ENCODE measurements at places on chromosomes 5 and 9. TPM values are rescaled to one million over a fixed set of nuclear protein-coding genes. Genes with fewer than 3 reads are reported as not detected.

DNA sequence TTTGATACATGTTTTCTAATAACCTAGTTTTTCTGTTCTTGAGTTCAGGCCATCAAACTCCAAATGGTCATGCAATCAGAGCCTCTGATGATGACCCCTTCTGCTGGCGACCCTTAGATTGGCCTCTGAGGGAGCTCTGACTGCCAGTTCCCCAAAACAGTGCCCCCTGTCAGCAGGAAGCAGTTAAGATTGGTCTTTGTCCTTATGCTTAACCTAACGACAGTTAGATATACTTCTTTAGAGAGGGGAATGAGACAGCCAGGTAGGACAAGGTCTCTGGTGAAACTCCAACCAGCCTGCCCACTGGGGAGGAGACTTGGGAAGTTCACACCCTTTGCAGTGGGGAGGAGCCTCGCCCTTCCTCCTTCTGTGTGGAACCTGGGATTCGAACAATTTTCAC is 390.4 kb upstream of the KIF2A start:
- DNase-seq, result no peak

DNA sequence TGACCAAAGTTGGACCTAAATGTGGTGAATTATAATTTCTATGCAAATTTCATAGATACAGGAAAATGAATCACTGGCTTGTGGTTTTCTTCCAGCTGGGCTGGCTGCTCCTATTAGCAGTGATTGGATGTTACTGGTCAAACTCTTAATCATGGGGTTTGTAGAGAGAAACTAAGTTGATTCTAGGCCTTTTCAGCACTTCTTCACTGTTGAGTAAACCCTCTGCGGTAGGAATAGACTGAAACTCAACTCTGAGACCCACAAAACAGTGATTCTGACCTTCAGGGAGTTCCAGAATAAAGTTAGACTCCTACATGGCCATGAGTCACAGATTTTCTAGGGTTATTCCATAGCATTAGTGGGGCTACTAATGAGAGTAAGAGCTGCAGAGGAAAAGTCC is 47.9 kb upstream of the FKTN start:
- no peak for DNase-seq

GRCh38 chr9:16690205-16690604 is 180.3 kb downstream of the BNC2 start:
- DNase-seq, result no peak

Gene LCN10
- not detected for total RNA-seq

- no peak for DNase-seq
Measured at GRCh38 chr5:146902471-146902870, 23.9 kb upstream of the PPP2R2B start.

DNA sequence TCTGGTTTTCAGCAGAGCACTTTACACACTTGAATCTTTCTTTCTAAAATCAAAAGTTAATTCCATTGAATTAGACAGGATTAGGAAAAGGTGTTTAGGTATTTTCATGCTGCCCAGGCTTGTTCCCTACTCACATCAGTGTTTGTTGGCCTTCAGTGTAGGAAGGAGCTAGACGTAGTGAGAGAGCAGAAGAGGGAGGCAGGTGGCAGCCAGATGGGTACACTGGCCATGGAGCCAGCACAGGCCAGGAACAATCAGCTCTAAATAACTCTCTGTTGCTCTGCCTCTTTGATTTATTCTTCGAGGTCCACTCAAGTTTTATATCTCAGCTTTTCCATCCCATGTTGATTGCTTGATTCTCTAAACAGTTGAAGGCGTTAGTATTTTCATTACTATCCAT is 529.6 kb downstream of the PSAT1 start:
- DNase-seq, result no peak

DNA sequence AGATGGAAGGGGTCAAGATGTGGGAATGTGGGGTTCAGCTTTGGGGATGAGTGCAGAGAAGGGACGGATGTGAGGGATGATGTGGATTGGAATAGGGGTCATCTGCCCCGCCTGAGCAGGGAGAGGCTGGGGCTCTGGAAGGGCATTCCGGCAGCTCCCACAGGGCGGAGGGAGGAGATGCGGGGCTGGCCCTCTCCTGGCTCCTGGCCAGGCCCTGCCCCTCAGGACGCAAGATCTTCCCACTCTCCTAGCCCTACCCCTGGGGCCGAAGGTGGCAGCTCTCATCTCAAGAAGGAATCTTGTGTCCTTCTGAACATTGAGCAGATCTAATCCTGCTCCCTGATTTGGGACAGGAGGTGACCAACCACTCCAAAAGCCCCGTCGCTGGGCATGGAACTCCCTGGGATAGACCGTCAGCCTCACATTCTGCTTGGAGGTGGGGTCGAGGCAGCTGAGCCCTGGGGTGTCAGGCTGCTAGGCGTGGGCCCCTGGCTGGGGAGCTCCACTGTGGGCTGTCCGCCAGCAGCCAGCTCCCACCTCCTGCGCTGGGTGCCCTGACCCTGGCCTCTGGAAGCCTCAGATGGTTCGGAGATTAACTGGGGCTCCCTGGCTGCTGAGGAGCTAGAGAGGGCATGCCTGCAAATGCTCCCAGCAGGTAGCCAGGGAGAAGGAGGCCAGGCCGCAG is 125.2 kb downstream of the ZNF354C start:
- no peak for DNase-seq

DNA sequence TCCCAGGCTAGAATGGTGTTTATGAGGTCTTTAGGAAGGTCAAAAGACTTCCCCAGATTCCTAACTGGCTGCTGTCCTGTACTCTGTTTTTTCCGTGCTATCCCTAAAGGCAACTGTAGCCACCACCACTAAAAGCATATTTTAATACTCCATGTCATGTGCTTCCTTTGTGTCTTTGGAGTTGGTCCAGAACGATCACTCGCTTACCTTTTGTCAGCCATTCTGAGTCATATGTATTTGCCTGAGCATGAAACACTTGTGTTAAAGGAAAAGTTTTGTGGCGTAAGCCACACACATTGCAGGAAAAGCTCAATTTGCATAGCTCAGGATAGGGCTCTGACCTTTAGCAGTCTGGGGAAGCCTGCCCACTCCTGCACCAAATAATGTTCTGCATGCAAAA is 299.6 kb downstream of the NTRK2 start:
- no peak for DNase-seq

GRCh38 chr9:13719446-13719845 is 440.0 kb upstream of the MPDZ start:
- no peak for DNase-seq

DNA sequence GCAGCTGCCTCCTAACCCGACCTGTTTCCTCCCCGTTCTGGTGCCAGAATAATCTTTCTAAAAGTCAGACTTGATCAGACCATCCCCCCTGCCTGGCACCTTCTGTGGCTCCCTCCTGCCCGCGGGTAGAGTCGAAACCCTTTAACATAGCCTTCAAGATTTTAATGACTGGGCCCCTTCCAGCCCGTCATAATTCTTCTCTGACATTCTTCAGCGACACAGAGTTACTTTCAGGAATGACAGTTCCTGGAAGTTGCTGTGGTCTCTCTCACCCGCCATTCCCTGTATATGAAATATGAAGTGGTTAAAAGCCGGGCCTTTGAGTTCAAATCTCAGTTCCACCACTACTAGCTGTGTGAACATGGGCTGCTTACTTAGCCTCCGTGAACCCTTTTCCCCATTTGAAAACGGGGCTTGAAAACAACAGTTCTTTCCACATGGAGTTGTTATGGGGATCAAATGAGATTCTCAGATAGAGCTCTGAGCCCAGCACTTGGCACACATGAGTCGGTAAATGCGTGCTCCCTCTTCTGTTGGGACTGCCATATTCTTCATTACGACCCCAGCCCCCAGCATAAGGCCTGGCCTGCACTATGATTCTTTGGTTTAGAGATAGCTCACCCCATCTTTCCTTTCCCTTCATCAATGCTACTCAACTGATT is 737 bp downstream of the NANS start:
- no peak for DNase-seq

DNA sequence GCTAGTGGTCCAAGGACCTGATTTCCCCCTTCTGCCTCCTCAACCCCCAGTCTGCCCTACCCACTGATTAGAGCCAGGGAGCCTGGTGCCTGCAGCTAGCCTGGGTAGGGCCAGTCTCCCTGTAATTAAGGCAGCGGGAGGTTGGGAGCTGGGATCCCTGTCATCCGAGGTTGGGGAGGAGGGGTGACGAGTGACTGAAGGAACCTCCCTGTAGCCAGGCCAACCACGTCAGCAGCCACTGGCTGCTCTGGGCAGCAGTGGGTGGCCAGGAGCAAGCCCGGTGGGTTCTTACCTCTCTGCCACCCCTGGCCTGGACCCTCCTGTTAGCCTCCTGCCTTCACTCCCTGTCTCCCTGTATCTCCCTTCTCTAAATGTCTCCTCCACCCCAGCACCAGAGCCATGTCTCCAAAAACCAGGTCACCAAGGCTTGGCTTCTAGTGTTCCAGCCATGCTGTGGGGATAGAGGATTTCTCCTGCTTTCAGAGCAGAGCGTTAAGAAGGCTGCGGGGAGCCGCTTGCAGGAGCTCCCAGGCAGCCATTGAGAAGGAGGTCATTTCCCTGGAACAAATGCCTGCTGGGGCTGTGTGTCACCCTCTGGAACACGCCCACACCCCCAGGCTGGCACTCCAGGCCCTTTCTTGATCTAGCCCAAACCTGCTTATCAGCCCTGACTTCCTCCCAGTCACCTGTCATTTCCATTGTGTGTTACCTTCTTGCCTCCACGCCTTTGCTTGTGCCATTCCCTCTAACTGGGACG is 65.0 kb upstream of the GGTA1 start:
- DNase-seq, result no peak

GRCh38 chr5:172700365-172701290 is 59.6 kb downstream of the NEURL1B start:
- DNase-seq, result no peak

DNA sequence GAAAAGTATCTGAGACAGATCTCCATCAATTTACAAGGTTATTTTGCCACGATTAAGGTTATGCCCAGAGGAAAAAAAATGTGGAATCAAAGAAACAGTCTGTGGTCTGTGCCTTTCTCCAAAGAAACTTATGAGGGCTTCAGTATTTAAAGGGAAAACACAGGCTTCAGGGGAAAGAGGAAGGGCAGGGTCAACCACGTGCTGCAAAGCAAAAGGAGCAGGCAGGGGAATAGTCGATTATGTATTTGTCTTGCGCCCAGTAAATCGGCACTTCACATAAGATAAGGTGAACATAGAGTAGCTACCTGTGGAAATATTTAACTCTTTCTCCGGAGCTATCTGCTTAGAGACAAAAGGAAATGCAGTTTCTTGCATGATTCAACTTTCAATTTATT is 343.7 kb downstream of the RAB3C start:
- DNase-seq, result no peak

Gene SLC6A18
- not detected for total RNA-seq

DNA sequence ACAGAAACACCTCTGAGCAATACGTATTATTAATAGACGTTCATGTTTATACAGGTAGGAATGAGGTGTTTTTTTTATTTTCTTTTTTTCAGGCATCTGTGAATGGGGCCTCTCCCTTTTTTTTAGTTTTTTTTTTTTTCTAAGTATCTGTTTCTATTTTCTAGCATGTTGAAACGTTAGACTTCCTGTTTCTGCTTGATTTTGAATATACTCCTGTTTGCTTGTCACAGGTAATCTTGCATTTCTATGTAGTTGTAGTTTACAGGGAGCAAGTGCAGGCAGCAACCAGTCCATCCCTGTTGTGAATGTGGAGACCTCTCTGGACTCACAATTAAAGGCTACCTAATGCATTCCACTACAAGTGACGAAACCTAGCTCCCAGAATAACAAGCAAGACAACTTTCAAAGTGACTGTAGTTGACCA is 22.8 kb upstream of the TNFAIP8 start:
- no peak for DNase-seq

Gene OBP2B
- not detected for total RNA-seq

GRCh38 chr5:181182651-181183050 is 22.3 kb downstream of the TRIM7 start:
- no peak for DNase-seq

DNA sequence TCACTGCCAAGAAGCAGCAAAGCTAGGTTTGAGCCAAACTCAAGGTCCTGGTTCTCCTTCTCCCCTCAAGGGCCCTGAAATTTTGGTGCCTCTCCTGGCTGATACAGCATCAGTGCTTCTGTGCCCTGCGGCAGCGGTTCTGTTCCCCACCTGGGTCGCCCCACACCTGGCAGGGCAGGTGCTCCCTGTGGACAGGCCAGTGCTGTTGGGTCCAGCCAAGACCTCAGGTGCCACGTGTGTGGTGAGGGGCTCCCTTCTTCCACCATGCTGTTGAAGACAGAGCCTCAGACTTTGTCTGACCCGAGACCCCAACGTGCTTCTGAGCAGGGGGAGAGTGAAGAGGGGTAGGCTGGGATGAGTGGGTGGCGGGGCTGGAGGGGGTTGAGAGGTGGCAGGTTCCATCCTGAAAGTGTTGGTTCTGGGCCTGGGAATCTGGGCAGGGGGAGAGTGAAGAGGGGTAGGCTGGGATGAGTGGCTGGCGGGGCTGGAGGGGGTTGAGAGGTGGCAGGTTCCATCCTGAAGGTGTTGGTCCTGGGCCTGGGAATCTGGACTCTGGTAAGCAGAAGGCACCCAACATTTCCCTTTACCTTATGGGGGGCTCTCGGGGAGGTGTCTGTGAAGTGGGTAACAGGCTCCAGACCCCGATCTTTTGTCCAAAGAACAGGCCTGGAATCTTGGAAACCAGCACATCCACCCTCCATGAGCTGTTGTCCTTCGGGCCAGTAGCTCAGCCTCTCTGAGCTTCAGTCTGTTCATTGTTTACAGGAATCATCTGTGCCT is 2.3 kb downstream of the PLEKHG4B start:
- DNase-seq, result no peak

DNA sequence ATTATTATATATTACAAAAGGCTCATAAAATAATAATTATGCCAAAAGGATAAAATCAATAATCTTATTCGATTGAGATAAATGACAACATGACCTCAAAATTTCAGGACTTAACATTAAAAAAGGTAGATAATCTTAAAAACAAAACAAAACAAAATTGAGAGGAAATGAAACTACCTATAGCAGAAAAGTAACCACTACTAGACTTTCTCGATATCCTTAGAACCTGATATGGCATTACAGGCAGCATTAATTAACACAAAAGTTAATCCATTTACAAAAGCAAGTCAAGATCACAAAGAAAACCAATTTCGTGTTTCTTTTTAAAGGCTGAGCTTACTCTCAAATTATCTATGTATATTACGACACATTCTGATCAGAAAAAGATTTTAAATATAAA is 29.9 kb downstream of the TMEM161B start:
- no peak for DNase-seq

- DNase-seq, result no peak
Measured at GRCh38 chr9:78985084-78985738, 586.6 kb upstream of the TLE4 start.

Gene HACD4
- total RNA-seq, result 0.99 TPM

GRCh38 chr5:154084062-154084639 is 45.4 kb downstream of the MFAP3 start:
- DNase-seq, result no peak
